ENCODE measurements at places on chromosomes 7 and 10.

GRCh38 chr7:38716397-38716796 lies 85.2 kb upstream of the AMPH start:
- DNase-seq = no peak

DNA sequence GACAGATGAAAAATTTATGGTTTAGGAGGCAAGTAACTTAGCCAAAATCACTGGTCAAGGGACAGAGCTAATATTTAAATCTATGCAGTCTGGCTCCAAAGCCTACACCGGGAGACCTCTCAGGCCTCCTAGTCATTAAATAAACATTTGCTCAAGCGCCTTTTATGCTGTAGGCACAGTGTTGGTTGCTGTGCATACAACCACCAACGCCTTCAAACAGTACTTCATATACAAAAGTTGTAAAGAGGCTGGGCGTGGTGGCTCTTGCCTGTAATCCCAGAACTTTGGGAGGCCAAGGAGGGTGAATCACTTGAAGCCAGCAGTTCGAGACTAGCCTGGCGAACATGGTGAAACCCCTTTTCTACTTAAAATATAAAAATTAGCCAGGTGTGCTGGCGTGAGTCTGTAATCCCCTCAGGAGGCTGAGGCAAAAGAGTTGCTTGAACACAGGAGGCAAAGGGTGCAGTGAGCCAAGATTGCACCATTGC lies 159.8 kb downstream of the MAGI2 start:
- DNase-seq = no peak

DNA sequence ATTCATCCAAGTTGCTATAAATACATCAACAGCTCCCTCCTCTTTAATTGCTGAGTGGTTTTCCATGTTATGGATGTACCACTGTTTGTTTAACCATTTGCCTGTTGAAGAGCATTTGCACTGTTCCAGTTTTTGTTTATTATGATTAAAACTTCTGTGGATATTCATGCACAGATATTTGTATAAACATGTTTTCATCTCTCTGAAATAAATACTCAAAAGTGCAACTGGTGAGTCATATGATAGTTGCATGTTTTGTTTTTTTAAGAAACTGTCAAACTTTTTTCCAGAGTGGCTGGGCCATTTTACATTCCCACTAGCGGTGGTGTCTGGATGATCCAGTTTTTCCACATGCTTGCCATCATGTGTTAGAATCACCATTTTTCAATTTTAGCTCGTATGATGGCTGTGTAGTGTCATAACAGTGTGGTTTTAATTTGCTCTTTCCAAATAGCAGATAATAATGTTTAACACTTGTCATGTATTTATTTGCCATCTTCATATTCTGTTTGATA lies 33.6 kb downstream of the MEOX2 start:
- no peak for DNase-seq

GRCh38 chr10:91034494-91035159 lies 113.7 kb upstream of the ANKRD1 start:
- DNase-seq = peak; percentile 32

GRCh38 chr10:8048281-8049008 lies 6.0 kb upstream of the GATA3 start:
- no peak for DNase-seq
